ENCODE measurements at places on chromosomes 1 and 21.

- peak; percentile 97 for DNase-seq
Measured at GRCh38 chr1:89125913-89126580, at the start of gene GBP2. GBP2 (minus strand) TSS chr1:89126114; CDS start chr1:89121966, 4,148 bp downstream.

DNA sequence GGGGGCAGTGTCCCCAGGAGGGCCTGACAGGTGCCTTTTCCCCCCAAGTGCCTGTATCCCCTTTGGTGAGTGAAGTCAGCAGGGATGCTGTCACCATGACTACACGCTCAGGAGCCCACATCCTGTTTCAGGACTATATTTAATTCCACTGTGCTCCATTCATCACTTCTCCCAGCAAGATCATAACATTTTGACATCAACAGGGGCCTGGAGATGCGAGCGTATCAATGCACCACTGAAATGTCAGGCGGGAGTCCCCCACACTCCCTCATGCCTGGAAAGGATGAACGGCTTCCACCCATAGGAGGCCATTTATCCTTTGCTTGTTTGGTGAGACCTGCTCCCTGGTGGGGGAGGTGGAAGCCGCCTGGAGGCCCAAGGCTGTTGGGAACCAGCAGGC, 119.1 kb downstream of the PTPRU start:
- DNase-seq: no peak

- no peak for DNase-seq
Measured at GRCh38 chr1:11355559-11356475, 82.8 kb downstream of the UBIAD1 start.

- no peak for DNase-seq
Measured at GRCh38 chr1:201653883-201654282, 115.0 kb downstream of the NAV1 start.

- DNase-seq: no peak
Measured at GRCh38 chr1:167312871-167313270, 92.2 kb downstream of the POU2F1 start.

GRCh38 chr1:94121411-94121821, 468 bp upstream of the ABCA4 start:
- DNase-seq: no peak

GRCh38 chr1:189151361-189151760, 1326.3 kb downstream of the BRINP3 start:
- no peak for DNase-seq

DNA sequence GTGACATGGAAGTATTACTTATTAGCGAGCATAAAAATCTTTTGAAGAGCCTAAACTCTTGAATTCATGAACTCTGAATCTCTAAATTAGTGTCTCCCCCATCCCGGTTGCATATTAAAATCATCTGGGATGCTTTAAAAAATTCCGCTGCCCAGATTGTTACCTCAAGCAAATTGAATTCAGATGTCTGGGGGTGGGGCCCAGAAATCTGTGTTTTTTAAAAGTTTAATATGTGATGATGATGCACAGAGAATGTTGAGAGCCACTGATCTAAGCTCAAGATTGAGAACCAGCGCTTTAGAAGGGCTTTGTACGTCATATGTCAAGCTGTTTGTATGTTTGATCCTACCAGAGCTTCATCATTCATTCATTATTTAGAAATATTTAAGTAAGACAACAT, 446.8 kb downstream of the NUF2 start:
- DNase-seq: no peak

GRCh38 chr1:202710070-202711045, at the start of gene SYT2:
SYT2 (minus strand) TSS chr1:202710454; CDS start chr1:202605772, 104,682 bp downstream.
- DNase-seq: no peak

DNA sequence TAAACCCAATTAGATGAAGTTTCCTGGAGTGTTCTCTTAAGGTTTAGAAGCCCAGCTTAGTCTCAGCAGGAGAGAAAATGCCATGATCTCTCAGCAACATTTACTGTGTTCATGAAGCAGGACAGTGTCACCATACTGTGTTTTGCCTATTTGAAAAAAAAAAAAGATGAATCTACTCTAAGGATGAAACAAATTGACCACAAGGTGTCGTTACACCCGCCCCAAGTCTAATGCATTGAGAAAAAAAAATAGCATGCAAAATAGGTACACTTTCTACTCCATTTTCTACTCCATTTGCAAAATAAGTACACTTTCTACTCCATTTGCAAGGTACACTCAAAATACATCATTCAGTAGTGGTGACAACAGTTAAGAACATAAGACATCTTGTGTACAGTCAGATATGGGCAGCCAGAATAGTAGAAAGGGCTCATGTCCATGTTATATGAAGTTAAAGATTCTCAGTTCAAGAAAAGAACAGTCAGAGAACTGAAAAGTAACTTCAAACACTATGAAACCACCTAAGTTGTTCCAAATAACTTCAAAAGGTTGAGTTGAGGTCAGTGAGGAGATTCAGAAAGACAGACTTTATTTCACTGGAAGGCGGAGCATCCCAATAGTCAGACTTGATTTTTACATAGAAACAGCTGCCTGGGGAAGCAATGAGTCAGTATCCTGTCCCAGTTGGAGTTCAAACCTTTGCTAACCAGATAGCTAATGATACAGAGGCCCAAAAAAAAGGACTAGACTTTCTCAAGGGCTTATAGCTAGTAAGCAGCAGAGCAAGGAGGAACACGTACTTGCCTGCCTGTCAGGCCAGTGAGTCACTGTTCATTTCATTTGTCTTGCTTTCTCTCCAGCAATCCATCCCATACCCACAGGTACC, 13.3 kb downstream of the PLPPR5 start:
- no peak for DNase-seq

DNA sequence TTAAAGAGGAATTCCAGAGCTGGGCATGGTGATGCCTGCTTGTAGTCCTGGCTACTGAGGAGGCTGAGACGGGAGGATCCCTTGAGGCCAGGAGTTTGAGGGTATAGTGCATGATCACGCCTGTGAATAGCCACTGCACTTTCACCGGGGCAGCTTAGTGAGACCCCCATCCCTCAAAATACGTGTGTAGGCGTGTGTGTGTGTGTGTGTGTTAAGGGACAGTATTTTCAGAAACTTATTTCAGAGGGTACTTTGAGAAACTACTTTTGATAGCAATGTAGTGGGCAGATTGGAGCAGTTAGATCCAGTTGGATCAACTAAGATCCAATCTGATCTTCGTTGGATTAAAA, 62.2 kb downstream of the LRRC8D start:
- DNase-seq: no peak

- no peak for DNase-seq
Measured at GRCh38 chr1:22555371-22555656, 8.0 kb upstream of the EPHA8 start.

GRCh38 chr1:178493301-178493741, 3.4 kb downstream of the CLEC20A start:
- no peak for DNase-seq

DNA sequence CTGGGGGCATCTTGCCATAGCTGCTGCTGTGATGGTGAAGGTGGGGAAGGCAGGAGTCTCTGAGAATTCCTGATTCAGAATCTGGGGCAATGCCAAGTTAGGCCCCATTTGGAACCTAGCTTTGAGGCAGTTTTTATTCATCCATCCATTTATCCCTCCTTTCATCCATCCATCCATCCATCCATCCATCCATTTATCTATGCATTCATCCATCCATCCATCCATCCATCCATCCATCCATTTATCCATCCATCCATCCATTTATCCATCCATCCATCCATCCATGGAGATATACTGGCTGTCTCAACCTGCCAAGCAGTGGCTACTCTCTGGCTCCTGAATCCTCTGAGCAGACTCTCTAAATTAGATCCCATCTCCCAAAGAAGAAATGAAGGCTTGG, 83.1 kb downstream of the PRDM16 start:
- DNase-seq: no peak

DNA sequence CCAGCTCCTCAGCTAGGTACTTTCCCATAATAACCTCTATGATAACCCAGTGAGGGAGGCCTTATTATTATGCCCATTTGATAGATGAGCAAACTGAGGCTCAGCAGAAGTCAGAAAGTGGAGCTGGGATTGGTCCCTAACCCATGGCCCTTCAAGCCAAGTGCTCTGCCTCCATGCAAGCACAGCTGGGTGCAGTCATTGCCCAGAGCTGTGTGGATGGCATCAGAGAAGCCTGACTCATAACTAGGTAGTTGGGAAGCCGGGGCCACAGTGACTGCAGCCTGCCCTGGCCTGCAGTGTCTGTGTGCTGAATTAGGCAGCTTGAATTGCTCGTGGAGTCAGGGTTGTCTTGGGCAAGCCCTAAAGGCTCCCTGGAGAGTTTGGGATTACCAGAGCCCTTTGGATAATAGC, 89.9 kb upstream of the SLC2A1 start:
- no peak for DNase-seq

GRCh38 chr1:41466146-41466545, 18.3 kb downstream of the EDN2 start:
- DNase-seq: no peak

DNA sequence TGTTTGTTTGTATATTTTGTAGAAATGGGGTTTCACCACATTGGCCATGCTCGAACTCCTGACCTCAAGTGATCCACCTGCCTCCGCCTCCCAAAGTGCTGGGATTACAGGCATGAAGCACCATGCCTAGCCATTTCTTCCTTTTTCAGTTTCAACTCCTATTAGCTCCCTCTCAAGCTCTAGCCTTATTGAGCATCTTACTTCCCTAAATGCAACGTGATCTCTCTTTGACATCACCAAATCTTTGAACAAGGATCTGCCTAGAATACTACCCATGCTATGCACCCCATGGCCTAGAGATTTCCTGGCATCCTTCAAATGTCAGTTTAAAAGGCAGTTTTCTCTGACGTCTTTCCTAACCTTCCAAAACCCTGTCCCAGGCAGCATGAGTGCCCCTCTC, 91.1 kb upstream of the NR5A2 start:
- peak; percentile 59 for DNase-seq

GRCh38 chr21:34984356-34985058, 64.6 kb downstream of the RUNX1 start:
- peak; percentile 38 for DNase-seq

GRCh38 chr1:15836772-15837669, 10.5 kb upstream of the SPEN start:
- DNase-seq: peak; percentile 96

DNA sequence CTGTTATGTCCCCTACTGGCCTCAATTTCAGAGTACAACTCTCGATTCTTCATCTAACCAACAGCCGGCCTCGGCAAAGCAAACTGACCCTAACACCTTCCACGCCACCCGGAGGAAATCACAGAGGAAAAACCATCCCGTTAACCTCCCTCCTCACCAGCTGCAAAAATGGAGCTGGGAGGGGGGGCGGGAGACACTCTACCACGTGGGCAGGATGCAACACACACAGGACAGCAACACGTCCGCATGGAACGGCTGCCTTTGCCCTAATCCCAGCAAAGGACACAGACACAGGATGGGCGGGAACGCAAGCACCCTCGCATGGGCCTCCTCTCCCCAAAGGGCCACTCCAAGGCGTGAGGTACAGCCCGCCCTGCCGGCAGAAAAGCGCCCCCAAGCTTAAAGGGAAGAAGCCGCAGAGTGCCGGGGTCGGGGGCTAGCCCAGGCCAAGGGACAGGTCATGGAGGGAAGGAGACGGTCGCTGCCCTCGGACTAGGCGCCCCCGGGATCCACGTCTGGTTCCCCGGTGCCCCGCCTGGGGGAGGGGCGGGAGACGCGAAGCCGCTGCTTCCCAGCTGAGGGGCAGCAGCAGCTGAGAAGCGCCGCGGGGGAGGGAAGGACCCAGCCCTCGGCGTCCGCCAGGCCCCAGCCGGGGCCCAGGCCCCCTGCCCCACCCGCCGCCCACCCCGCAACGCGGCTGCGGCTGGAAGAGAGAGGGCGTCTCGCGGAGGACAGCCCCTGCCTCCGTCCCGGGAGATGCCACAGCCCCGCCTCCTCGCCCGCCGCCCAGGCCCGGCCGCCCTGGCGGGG, 590 bp downstream of the FOXJ3 start:
- peak; percentile 49 for DNase-seq

DNA sequence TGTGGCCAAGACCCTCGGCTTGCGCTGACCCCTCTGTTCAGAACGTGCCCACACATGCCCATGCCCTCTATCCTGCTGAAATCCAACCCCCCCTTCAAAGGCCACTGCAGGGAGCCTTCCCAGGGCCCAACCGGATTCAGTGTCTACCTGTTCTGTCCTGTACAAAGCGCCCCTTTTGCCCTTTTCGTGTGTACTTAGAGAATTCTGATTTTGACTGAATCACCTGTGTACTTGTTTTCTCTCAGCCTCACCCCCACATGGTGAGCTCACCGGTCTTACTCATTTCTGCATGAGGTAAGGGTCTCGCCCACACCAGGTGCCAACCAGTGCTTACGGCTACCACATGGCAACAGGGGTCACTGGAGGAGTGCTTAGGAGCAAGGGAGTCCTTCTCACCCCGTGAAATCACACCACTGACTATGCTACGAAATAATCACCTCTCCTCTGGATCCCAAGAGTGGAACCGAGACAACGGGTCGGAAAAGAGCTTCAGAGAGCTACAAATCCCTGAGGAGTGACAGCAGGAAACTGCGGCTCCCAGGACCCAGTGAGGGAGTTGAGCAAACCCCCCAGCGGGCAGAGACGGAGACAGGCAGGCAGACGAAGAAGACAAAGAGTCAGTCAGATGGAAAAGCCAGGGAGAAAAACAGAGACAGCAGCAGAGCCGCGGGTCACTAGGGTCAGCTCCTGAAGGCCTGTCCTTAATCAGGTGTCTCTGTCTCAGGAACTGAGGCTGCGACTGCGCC, 2.1 kb upstream of the S100A2 start:
- DNase-seq: no peak

DNA sequence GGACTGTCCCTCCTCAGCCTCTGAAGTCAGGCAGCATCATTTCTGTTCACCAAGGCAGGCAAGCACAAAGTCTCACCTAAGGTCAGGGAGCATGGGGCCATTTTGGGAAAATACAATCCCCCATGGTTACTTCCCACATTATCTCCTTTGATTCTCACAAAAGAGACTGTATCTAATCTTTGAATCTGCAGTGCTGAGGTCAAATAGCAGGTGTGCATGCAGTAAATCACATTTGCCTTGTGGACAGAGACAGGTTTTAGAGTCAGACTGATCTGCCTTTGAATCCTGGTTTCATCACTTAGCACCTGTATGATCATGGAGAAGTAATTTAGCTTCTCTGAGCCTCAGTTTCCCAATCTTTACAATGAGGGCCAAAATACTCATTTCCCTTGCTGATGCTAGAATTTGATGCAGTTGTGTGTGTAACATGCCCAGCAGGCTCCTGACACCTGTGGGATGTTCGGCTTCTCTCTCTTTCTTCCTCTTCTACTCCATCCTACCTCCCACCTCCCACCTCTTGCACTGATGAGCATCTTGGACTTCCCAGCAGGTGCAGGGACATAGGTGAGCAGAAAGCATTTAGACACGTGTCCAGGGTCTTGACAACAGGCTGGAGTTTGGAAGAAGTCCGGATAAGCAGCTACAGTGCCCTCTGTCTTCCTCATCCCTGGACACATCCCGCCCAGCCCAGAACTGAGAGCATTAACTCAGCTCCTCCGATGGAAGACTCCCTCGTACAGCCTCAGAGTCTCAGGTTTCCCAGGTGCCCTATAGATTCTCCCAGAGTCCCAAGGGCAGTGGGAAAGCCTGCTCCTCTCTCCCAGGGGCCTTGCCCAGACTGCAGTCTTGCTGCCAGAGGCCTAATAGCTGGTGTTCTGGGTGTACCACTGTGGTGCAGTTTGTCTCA, 18.9 kb downstream of the NENF start:
- DNase-seq: no peak

- DNase-seq: no peak
Measured at GRCh38 chr1:107460035-107460434, 319.2 kb downstream of the NTNG1 start.

- peak; percentile 56 for DNase-seq
Measured at GRCh38 chr1:153422450-153423068, 6.2 kb downstream of the S100A7A start.

All from inflammatory macrophage treated with lipopolysaccharide for 4 hours (primary cell).